ENCODE measurements at places on chromosomes 5 and 9.

- DNase-seq = no peak
These were observed 414.2 kb upstream of the WWC1 start for GRCh38 chr5:167877114-167877722.

- no peak for DNase-seq
These were observed 82.9 kb downstream of the NREP start for GRCh38 chr5:111673891-111674626.

GRCh38 chr9:32431196-32431595 is 46.8 kb downstream of the ACO1 start:
- DNase-seq = no peak

- no peak for DNase-seq
These were observed 27.3 kb downstream of the CARNMT1 start for GRCh38 chr9:75000835-75001234.

All from activated CD4-positive, alpha-beta T cell treated with anti-CD3 and anti-CD28 coated beads, Interleukin-2, amount 50 U/mL, for 48 hours (primary cell).